Retina (tissue), 1 donor: ENCODE measurements at places on chromosomes 3 and 15.

GRCh38 chr3:151197228-151197627 lies 5.8 kb downstream of the GPR171 start:
- DNase-seq, result no peak

DNA sequence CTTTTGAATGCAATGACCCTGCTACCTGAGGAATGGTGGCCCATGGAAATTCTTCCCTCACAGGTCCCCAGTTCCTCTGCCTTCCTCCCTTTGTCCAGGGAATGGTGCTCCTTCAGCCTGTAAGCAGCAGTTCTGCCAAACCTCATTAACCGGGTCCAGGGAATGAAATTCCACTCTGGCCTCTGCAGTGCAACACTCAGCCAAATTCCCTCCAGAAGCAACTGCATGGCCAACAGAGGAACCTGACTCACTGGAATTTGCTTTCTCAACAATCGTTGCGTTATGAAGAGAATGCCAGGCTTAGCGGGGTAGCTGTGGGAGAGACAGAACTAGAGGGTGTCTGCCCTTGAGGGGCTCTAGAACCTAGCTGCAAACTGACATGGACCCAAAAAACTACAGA lies 449.4 kb upstream of the PROK2 start:
- no peak for DNase-seq

- no peak for DNase-seq
These were observed 229.5 kb upstream of the ROPN1 start for GRCh38 chr3:124221422-124221821.

DNA sequence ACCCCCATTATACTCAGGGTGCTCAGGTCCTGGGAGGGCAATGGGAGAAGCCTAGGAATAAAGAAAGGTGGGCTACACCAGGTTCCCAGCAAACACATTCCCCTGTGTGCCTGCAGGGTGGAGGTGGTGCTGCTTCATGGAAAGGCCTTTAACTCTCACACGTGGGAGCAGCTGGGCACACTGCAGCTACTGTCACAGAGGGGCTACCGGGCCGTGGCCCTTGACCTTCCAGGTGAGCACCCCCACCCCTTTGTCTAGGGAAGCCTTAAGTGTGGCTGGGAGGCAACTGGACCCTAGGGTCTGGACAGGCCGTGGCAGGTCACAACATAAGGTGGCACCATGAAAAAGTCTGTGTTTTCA lies 3.3 kb downstream of the ABHD14A start:
- no peak for DNase-seq

DNA sequence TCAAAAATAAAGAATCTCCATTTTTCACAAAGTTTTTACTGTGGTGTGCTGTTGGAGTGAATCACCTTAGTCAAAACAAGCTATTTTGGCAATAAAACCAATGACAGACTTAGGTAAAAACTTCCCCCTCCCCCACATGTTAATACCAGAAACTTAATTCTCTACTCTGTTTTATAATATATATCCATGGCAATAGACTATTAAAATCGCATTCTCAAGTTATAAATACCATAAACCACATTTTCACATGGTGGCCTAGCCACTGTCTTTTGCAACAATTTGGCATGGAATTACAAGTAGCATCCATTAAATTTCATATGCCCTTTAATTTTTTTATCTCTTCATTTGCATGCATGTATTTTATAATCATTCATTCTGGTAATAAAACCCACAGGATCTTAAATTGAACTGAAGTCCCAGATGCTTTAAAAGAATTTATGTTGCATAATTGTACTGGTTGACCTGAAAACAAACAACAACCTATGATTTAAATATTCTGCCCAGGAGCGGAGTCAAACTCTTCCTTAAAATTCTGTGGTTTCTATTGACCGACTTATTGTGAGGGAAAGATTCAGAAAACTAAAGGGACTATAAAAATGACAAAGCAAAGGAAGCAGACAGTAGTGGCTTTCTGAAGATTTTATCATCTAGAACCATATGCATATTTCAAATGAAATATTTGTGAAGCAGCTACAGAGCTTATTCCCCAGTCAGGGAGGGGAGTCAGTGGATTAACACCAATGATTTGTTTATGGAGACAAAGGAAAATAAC lies 229.0 kb upstream of the TBL1XR1 start:
- DNase-seq, result no peak

- DNase-seq, result peak; percentile 73
These were observed 18.7 kb upstream of the HDAC11 start for GRCh38 chr3:13461169-13462124.

GRCh38 chr3:10344147-10344943 lies 23.4 kb upstream of the SEC13 start:
- peak; percentile 76 for DNase-seq

DNA sequence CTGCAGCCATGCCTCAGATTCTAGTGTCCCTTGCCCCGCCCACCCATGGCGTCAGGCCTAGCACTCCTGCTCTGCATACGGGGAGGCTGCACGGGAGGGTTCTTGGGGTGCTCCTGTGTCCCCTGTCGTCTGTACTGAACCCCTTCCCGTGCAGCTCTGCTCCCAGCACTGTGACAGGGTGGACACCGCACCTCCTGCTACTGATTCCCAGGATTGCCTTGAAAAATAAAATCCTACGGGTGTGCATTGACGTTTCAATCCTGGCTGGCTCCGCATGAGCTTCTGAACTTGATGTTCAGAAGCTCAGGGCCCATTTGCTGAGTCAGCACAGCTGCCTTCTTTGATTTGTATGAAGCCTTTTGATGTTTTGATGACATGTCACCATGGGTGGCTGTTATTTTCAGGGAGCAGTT lies 176.4 kb downstream of the APBA2 start:
- DNase-seq, result peak; percentile 79

- DNase-seq, result peak; percentile 91
These were observed at the start of gene CSK for GRCh38 chr15:74781431-74782258. Gene CSK (plus strand): TSS chr15:74782080. CDS start chr15:74798298, 16,218 bp downstream.

- peak; percentile 87 for DNase-seq
These were observed 12.2 kb downstream of the ZIC1 start for GRCh38 chr3:147421184-147421912.

DNA sequence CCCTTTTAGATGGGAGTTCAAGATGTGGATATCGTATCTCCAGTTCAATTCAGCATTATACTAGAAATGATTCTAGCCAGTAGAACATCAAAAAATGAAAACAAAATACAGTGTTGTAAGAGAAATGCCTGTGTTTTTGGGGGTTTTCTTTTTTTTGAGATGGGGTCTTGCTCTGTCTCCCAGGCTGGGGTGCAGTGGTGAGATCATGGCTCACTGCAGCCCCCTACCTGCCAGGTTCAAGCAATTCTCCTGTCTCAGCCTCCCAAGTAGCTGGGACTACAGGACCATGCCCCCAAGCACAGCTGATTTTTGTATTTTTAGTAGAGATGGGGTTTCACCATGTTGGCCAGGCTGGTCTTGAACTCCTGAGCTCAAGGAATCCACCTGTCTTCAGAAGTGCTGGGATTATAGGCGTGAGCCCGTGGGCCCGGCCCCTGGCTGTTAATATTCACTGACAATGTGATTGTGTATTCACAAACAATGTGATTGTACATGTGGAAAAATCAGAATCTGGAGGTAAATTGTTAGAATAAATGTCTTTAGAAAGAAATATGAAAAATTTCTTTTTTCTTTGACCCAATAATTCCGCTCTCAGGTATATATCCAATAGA lies 59.0 kb downstream of the ARIH1 start:
- no peak for DNase-seq

GRCh38 chr15:79942741-79943481 lies 28.1 kb downstream of the BCL2A1 start:
- no peak for DNase-seq

DNA sequence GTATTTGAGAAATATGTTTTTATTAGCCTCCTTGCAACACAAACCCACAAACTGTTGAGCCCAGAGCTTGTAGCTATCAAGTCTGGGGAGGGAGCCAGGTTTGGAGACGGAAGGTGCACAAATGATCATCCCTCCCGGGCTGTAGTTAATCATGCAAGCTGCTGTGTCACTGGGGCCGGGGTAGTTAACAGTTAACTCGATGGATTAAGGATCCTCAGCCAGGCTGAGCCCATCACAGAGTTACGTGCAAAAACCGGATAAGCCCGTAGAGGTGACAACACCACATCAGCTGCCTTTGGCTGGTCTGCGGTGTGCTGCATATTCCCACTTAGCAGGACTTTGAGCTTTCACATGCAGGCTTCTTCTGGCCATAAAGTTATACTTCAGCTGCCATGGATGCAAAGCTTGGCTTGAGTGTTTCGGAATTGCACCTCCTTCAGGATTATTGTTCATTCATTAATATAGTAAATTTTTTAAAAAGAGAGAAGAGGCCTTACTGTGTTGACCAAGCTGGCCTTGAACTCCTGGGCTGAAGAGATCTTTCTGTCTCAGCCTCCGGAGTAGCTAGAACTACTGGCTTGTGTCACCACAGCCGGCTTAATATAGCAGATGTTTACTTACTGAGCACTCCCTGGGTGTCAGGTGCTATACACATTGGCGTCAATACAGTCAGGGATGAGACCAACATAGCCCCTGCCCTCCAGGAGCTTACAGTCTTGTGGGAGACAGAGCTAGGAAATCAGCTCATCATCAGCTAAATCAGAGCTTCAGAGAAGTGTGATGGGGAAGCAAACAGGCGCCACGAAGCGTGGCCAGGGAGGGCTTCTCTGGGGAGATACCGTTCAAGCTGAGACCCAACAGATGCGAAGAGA lies 226.8 kb upstream of the BHLHE40 start:
- DNase-seq, result no peak

- peak; percentile 88 for DNase-seq
These were observed 30.2 kb upstream of the USP3 start for GRCh38 chr15:63473999-63474809.

- no peak for DNase-seq
These were observed 285.0 kb downstream of the CLSTN2 start for GRCh38 chr3:140219923-140220452.

- DNase-seq, result peak; percentile 19
These were observed 18.6 kb downstream of the MAP3K13 start for GRCh38 chr3:185381320-185382058.

GRCh38 chr3:156892701-156893100 lies 66.5 kb downstream of the LEKR1 start:
- no peak for DNase-seq

DNA sequence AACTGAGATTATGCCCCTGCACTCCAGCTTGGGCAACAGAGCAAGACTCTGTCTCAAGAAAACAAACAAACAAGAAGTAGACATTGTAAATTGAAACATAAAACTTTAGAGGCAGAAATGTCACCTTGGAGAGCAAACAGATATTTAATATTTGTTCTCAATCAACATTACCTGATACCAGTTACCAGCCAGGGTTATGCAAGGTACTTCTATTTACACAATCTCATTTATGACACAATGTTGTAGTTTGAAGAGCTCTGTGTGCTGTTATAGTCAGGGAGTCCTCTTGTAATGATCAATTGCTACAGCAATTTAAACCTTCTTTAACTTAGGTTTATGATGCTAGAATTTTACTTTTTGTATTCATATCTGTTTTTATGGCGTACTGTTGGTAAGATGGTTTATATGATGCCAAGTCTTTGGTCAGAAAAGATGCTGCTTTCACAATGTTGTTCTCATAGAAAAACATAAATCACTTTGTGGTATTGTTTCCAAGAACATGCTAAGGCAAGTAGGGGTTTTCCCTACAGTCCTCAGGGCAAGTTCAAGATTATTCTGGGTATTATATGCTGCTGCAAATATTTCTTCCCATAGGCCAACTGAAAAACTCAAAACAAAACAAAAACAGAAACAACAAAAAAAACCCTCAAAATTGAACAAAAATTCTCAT lies 173.5 kb downstream of the TNIK start:
- DNase-seq, result no peak

DNA sequence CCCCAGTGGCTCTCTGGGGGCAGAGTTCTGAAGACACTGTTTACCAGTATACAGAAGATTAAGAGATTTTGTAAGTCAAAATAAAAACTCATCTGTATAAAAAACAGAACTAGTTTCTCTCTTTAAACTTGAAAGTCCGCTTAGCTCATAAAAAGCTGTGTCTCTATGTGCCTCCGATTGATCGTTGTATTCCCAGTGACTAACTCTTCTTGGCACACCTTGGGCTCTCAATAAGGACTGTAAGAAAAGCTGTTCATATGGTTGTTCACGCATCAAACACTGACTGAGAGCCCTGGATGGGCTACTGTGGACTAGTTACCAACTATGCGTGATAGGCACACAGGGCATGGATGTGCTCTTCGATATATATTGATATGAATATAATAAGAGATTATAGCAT lies 107.9 kb downstream of the P3H2 start:
- no peak for DNase-seq

- no peak for DNase-seq
These were observed 287.0 kb downstream of the SI start for GRCh38 chr3:164791263-164791662.

DNA sequence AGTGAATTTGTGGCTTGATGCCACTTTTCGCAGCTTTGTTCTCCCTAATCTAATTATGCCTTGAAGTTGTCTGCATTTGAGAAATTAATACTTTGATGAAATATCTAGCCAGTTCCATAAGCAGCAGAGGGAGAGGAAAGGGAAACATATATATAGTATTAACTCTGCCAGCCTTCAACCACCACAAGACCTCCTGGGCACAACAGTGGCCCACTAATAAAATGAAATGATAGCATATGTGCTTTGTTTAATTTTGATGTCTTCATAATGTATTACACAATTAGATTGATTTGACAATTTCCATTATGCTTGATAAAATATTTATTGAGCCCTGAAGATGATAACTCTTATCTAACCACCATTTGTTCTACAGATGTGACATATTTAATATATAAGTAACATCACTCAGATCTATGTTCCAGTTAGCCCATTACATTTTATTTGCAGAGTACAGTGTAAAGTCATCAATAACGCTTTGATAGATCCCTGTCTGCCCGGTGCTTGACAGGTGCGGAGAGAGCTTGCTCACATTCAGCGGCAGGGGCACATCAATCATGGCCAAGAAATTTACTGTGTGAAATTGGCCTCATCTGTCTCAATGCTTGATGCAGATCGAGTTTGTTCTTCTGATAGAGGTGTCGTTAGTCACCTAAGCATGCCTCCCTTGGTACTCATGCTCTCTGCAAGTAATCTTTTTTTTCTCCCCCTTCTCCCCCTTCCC lies 187.4 kb downstream of the MECOM start:
- no peak for DNase-seq

DNA sequence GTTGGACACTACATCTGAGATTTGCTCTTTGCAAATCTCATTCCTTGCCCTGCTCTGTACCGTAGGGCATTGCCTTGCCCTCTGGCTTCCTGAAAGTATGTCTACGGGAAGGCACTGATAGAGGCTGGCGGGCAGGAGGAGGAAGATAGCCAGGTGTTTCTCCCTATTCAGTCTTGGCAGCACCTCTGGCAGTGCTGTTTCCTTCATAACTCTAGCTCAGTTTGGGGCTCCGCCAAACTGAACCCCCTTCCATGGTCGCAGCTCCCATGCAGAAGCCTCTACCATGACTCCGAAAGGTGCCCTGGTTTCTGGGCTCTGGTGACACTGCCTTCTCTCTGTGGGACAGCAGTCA lies 122.3 kb upstream of the PRR20G start:
- DNase-seq, result no peak

DNA sequence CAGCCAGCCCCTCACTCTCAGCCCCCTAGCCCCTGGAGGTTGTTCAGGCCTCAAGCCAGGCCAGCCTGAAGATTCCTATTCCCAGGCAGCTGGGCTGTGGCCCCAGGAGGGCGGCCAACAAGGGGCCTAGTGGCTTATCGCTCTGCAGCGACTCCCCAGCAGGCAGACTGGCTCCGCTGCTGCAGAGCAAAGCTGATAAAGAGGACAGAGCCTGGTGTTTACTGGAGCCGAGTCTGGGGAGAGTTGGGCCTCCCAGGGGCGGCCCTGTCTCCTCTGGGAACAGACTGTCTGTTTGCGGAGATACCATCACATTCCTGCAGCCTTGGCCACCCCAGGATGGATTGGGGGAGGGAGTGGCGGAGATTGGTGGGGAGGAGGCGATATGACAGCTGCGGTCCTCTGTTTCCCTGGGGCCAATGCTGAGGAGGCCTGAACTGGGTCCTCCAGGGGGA lies 22.4 kb upstream of the SMAD6 start:
- DNase-seq, result peak; percentile 68
